ENCODE measurements at places on chromosomes 3 and 15. TPM values are rescaled to one million over a fixed set of nuclear protein-coding genes. Genes with fewer than 3 reads are reported as not detected.

The SLC2A2 gene
- total RNA-seq: not detected

DNA sequence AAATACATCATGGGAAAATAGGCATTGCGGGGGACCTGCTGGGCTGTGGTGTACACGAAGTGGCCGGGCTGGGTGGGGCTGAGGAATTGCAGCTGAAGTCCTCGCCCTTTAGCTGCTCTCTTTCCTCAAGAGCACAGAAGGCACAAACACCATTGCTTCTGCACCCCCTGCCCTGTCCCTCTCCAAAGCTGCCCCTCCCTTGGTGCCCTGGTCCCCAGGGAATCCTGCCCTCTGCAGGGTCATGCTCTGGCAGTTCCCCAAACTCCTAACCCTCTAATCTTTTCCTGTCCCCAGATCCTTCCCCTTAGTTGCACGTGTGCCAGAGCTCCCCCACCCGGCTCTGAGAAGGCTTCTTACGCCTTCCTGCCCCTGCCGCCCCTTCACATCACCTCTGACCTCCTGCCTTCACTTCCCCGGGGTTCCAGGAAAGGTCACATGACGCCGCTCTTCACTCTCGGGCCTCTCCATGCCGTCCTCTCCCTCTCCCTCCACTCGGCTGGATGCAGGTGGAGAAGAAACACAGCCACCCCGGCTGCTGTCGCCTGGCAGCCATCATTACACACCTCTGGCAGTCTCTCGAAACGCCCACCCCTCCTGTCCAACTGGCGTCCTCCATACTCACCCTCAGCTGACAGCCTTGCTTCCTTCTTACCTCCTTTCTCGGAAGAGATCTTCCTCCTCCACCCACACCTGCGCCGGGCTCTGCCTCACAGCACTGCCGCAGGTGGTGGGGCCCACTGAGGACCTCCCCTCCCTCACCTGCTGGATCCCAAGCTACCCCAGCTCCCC, 6.9 kb upstream of the PCSK6 start:
- DNase-seq: no peak

GRCh38 chr3:195450731-195451229, 8.0 kb upstream of the ACAP2 start:
- DNase-seq: no peak

DNA sequence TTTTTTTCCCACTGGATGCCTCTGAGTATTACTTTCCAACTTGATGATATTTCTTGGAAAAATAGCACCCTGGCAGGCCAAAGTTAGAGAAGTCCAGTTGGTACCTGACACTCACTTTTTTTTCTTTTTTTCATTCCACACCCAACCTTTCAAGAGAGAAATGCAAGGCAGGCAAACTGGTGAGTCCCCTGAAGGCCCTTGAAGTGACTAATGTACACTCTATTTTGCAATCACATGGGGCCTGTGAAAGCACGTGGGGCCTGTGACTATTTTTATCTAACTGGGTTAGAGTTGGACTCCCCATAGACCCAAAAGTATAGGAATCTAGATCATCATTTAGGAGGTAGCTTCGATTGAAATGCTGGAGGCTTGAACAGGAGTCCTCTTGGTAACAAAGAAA, 316.7 kb downstream of the CHL1 start:
- DNase-seq: no peak

DNA sequence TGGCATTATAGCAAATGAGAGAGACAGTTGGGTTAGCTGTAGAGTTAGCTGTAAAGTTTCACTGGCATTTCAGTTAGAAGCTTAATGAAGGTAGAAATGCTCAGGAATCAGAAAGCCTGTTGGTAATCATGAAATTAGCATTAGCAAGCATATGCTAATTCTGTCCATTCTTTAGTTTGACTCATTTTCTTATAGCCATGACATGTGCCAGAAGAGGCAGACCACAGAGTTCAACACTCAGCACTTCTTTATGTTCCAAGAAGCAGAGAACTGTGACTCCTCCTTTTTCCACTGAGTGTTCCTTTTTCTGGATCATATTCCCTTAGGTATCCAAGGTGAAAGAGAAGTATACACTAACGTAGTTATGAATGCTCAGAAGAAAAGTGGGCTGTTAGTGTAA, 276.2 kb upstream of the SGO1 start:
- DNase-seq: no peak

DNA sequence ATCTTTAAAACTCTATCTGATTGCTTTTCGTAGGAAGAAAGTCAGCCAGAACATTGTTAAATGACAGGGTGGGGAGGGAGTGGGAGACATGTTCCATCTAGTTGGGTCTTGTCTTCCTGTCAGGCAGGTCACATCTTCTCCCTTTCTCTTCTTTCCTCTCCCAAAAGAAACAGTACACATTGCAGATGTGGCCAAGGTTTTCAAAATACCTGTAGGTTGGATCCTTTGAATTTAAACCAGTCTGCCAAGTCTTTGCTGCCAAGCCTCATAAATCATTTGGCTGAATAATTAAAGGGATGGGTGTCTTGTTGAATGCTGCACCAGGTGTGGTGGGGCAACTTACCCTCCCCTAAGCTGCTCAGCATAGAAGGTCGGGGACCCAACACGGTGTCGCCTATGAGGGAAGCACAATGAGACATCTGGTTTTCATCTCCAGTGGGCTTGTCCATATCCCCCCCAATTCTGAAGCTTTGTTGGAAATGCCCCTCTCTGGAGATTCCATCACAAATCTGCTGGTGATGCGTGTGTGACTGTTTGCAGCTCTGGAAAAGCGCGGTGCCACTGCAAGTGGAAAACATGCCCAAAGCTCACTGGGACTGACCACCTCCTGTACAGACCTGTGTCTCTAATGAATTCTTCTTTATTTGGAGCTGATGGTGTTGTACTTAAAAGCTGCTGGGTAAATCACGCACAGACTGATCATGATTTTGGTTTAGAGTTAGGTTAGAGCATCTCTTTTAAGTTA, 112.6 kb downstream of the FILIP1L start:
- DNase-seq: no peak

DNA sequence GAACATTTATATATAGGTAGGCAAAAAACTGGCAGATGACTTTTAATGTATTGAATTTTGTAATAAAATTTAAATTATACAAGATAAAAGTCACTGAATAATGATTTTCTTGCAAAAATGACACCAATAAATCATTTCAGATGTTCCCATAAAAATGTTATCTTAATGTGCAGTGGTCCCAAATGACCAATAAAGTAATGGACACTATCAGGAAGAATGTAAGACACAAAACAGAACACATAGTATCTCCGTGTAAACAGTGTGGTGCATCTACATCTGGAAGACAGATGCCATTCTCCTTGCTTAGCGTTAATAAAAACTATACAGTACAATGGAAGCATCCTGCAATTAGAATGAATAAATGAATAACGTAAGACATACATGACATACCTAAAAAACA, 41.5 kb downstream of the FGF7 start:
- DNase-seq: no peak

DNA sequence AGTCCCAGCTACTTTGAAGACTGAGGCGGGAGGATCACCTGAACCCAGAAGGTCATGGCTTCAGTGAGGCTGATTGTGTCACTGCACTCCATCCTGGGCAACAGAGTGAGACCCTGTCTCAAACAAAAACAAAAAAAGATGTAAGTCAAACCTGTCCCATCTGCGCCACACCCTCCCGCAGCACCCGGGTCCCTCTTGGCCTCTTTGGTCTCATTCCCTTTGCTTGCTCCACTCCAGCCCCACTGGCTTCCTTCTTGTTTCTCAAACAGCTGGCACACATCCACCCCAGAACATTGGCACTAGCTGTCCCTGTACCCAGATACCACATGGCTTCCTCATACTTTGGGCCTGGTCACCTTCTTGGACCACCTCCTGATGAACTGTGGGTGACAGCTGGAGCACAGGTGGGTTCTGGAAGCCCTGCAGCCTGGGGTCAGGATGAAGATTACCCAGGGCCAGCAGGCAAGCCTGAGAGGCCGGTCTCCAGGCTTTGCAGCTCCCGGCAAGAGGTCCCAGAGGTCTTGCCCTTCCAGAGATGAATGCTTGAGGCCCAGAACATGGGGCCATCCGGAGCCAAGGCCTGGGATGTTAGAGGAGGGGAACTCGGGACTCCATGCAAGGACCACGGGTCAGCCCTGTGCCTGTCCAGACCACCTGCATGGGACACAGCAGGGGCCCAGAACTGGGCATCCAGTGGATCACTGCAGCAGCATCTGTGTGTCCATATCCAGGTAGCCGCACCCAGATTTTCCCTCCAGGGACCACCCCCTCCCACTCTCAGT, 10.9 kb upstream of the GATA2 start:
- DNase-seq: no peak

The TEX55 gene
- not detected for total RNA-seq

The FSIP1 gene
- 0.30 TPM for total RNA-seq

DNA sequence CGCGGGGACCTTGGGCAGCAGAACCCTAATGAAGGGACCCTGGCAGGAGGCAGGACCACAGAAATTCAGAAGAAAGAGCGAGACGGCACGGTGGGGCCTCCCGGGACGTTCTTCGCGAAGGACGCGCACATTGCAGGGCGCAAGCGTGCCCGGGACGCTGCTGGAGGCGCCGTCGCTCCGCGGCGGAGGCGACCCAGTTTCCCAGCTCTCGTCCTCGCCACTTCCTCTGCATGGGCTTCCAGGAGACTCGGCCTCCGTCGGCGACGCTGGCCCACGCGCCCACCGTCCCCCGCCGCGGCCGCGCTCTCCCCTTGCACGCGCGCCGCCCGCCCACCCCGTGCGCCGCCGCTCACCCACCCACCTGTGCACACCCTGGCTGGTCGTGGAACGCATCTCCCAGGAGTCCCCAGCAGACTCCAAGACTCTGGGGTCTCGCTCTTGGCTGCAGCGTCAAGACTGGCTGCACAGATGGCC, 31.8 kb upstream of the SMAD3 start:
- DNase-seq: no peak

The IMPG2 gene
- total RNA-seq: 1.1 TPM

- DNase-seq: no peak
These were observed 66.5 kb upstream of the SH3GL3 start for GRCh38 chr15:83380682-83381081.

The LMCD1 gene
- total RNA-seq: not detected

DNA sequence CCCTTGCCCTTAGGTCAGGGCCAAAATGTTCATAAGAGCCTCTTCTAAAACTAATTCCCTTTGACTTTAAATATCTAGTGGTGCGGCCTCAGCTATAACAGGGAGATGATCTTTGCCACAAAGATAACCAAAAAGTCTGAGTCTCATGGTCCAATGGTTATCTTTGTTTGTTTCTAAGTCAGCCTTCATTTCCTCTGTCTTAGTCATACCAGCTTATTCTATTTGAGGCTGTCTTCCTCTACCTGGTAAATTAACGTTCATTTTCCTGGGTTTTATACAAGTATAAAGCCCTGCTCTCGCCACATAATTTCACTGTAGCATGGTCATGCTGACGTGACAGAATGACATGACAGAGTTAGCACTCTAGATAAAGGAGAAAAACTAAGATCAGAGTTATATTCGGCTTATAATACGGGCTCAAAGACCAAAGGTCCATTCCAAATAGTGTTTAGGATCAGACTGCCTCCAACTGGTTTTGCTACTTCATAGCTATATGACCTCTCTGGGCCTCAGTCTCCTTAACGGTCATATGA, 18.4 kb downstream of the ZNF860 start:
- DNase-seq: no peak

The CFAP100 gene
- not detected for total RNA-seq

GRCh38 chr15:88140398-88140797, 116.1 kb downstream of the NTRK3 start:
- no peak for DNase-seq

DNA sequence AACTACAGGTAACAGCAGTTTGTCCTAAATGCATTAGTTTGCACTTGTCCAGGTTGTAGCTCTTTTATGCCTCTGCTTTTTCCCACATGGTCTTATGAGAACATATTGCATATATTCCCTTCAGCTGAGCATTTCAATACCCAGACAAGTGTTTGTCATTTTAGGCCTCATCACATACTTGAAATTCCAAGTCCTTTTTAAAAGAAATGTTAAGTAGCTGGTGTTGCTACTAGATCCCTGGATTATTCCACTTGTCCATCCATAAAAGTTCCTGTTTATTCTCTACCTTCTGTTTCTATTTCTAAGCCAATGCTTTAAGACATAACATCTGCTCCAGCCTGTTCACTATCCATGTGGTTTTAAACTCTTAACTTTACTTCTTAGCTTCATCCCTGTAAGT, 128.4 kb downstream of the NECTIN3 start:
- no peak for DNase-seq

DNA sequence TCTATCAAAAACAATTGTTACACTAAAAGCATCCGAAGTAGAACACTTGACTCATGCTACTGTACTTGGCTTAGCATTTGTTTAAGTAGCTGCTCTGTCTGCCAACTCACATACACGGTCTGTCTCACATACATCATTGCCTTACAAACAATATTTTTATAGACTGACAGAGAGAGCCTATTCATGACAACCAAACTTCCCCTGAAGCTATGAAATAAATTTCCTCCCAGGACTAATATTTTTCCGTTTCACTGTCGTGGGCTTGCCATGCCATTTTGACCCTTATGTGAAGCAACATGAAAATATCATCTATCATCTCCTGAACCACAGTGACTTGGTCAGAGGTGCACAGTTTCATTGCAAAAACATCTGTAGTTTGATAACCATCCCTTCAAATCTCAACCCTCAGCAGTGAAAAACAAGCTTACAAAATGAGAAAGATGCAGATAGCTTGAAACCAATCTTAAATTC, 66.5 kb upstream of the PYGO1 start:
- no peak for DNase-seq

The TMOD2 gene
- 19.9 TPM for total RNA-seq

GRCh38 chr3:36484386-36484785, 104.1 kb downstream of the STAC start:
- no peak for DNase-seq

DNA sequence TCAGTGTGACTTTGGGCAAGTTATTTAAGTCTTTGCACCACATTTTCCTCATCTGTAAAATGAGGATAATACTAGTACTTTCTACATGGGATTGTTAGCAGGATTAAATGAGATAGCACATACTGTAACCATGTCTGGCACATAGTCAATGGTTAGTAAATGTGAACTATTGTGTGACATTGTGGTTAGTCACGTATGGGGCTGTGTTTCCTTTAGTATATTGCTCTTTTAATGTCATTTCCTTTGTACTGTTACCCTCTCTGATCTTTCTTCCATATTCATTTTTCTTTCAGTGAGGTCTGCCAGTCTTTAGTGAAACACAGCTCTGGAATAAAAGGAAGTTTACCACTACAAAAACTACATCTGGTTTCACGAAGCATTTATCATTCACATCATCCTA, 21.4 kb downstream of the OPA1 start:
- DNase-seq: no peak

The CILP gene
- 0.44 TPM for total RNA-seq

GRCh38 chr3:143973259-143974021, 1.8 kb downstream of the DIPK2A start:
- DNase-seq: no peak

- no peak for DNase-seq
These were observed 182.9 kb downstream of the AKAP13 start for GRCh38 chr15:85563328-85563727.

DNA sequence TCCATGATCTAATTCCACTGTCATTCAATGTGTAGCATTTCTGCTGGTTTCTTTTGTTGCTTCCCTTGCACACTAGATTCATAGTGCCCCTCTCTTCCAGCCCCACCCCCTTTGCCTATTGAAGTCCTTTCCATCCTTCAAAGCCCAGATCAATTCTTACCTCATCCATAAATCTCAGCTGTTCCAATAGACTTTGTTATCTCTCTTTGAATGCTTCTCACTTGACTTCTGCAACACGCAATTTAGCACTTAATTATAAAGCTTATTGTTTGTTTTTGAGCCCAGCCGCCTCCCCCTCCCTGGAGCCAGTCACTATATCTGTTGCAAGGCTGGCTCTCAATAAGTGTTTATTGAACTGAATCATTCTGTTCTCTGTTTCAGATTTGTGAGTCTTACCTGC, 174.6 kb upstream of the TBL1XR1 start:
- DNase-seq: no peak

GRCh38 chr3:184144505-184144904, 9.3 kb downstream of the EIF2B5 start:
- no peak for DNase-seq

Data from naive thymus-derived CD8-positive, alpha-beta T cell (primary cell).